ENCODE measurements at places on chromosomes 1 and 21.
A peak's percentile ranks its signal among the peaks of the same experiment; 100 is the strongest.

GRCh38 chr21:43731476-43731875 is 12.5 kb downstream of the PDXK start:
- no peak for DNase-seq

GRCh38 chr21:23801292-23801691 is 1806.0 kb downstream of the MRPL39 start:
- no peak for DNase-seq

DNA sequence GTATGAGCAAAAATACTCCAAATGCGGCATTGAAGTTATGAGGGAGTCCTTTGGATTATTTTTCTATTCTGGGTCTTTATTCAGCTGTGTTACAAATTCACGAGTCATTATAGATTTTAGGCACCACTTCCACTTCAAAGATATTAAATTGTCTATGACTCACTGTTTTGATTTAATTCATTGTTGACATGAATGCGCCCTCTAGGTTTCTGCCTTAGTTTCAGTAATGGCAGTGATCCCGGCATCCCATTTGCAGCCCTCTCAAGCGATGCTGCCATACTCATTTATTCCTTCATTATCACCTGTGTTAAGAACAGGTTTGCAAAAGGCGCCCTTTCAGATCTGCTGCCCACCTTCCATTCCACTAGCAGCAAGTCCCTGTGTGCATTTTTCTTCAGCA is 14.0 kb downstream of the RSPO1 start:
- no peak for DNase-seq

DNA sequence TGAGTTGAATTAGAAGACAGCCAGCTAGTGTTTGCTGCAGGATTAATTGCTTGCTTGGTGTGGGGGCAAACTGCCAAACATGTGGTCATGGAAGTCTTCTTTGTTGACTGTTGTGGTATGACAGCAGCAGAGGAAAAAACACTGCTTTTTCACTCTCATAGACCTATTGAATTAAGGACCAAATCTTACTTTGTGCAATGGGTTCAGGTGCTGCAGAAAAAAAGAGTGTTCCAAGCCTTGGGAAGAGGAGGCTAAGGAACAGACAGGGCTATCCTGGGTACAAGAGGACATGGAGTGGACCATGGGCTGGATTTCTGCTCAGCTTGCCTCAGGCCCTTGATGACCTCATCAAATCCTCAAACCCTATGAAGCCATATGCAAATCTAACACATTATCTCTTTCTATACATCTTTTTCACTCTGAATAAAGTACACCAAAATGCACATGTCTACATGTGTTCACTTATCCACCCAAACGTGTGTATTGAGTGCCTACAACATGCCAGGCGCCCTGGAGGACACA is 61.5 kb downstream of the SIPA1L2 start:
- DNase-seq: no peak

GRCh38 chr1:68758666-68759209 is 261.9 kb upstream of the DEPDC1 start:
- no peak for DNase-seq

GRCh38 chr1:192873836-192874235 is 65.0 kb downstream of the RGS2 start:
- no peak for DNase-seq

DNA sequence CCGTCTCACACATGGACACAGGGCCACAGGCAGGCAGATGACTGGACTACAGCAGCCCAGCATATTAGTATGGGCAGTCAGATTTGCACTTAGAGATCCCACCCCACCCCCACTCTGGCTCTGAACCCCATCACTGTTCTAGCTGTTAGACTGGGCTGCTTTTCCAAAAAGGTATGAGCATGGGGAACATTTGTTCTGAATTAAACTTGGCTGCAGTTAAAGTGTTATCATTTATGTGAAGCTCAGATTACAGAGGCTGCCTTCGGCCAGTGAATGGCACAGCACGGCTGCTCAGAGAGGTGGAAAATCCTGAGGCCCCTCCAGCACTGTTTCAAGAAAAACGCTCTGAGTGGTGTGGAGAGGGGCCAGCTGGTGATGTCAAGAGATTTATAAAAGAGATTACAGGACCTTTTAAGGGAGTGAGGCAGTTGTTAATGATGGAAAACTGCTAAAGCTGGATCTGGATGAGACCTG is 6.9 kb upstream of the NOS1AP start:
- peak; percentile 11 for DNase-seq

GRCh38 chr1:160800645-160801408 is 4.9 kb downstream of the LY9 start:
- no peak for DNase-seq

GRCh38 chr1:47894410-47895278 is 102.5 kb downstream of the TRABD2B start:
- DNase-seq: no peak

GRCh38 chr1:183279835-183280234 is 93.8 kb downstream of the LAMC2 start:
- peak; percentile 97 for DNase-seq

- peak; percentile 44 for DNase-seq
Observed at GRCh38 chr1:77888081-77888780, at the start of gene NEXN. Gene NEXN (plus strand): TSS chr1:77888624. CDS start chr1:77916107, 27,483 bp downstream.

DNA sequence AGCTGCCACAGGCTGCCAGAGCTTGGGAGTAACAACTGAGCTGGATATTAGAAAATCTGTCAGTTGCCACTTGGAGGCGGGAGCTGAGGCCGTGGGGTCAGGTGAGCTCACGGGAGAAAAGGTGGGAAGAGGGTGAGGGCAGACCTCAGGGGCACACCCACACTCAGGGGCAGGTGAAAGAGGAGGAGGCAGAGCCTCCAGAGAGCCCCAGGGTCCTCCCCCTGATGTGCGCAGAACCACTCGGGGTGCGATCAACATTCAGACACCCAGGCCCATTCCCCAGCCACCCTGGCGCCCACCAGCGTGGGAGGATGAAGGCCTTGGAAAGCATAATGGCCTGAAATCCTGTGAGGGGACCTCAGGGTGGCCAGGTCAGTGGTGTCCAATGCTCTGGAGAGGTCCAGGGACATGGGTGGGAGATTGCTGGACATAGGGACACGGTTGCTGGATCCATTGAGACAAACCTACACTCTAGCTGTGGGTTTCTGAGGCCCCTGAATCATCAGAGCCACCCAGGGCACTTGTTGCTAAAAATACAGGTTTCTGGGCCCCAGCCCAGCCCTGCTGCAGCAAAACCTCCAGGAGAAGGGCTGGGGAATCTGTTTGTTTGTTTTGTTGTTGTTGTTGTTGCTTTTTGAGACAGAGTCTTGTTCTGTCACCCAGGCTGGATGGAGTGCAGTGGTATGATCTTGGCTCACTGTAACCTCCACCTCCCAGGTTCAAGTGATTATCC is 49.4 kb upstream of the GPR153 start:
- DNase-seq: no peak

DNA sequence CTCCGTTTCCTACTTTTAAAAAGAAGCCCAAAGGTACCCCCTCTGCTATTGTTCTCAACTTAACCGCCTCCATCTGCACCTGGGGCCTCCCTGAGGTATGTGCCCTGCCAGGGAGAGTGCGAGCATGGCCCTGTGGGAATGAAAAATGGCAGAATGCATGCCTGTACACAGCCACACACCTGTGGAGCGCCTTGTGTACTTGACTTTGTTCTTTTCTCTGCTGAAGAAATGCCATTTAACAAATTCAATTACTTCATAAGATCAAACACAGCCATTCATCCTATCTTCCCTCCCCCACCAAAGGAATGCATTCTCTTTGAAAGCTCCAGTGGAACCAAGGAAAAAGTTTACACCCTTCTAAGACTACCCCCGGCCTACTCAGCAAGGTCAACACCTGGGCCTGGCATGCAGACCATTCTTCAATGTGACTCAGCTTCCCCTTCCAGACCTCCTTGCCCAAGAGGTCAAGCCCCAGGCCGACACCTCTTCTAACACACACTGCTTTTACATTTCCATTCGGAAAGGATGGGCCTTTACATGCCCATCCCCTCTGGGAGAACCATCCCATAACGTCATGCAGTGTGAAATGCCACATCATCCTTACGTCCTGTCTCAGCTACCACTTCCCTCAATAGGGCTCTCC is 123.7 kb downstream of the SMYD2 start:
- no peak for DNase-seq

DNA sequence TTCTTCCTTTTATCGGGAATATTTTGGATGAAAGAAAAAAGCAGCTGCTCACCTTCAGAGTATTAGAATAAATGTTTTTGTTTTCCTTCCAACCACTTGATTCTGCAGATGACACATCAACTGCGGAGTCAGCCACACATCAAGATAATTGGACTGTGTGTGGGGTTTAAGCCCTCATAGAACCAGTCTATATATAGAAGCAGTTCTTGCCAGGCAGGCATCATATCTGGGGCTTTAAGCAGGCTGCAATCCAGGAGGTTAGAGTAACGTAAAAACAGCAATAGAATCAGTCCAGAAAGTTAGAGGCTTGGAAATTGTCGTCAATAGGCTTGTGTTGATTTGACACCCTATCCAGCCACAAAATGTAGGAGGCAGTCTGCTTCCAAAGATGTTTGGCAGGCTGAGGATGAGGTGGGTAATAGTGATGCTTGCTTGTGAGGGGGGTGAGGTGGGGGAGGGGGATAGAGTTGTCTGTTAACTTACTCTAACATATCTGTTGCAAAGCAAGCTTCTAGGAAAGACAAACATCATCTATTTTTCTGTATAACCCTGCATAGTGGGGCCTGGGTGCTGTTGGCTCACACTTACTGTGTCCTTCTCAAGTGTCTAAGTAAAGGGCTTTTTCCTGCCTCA is 64.8 kb downstream of the PEX14 start:
- no peak for DNase-seq

DNA sequence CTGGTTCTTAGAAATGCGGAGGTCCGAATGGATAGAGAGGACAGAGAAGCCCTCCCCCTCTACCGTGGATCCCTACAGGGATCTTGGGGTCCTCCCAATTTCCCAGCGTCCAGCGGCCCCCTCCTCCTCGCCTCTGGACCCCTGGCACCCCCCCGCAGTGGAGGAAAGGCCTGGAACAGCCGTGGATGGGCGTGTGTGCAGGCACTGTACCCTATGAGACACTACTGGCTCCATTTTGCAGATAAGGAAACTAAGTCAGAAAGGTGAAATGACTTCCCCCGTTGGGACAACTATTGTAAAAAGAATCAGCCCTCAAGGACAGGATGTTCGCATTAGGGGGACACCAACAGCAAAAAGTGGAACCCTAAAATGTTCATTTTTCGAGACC is 931 bp upstream of the CLSTN1 start:
- no peak for DNase-seq

GRCh38 chr1:213966122-213966521 is 21.7 kb upstream of the PROX1 start:
- no peak for DNase-seq

GRCh38 chr1:5959087-5959486 is 33.1 kb downstream of the NPHP4 start:
- DNase-seq: no peak

DNA sequence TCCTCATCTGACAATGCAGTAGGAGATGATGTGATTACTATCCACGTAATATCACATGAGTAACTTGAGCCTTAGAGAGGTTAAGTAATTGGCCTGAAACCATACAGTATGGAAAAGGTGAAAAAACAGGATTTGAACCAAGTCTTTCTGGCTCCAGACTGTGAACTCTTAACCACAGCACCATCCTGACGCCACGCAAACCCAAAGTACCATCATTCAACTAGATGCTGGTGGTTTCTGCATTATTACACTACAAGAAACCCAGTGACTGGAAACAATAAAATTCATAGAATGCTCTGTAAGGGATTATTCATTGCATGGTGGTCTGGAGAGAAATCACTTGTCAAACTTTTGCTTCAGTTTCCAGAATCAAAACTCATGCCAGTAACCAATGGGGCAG is 90.7 kb downstream of the MAB21L3 start:
- no peak for DNase-seq

GRCh38 chr1:89166705-89167104 is 9.1 kb downstream of the GBP7 start:
- no peak for DNase-seq

GRCh38 chr1:177164380-177165068 is at the start of gene ASTN1:
Gene ASTN1 (minus strand): TSS chr1:177164712. CDS start chr1:177164676, 36 bp downstream.
- no peak for DNase-seq

DNA sequence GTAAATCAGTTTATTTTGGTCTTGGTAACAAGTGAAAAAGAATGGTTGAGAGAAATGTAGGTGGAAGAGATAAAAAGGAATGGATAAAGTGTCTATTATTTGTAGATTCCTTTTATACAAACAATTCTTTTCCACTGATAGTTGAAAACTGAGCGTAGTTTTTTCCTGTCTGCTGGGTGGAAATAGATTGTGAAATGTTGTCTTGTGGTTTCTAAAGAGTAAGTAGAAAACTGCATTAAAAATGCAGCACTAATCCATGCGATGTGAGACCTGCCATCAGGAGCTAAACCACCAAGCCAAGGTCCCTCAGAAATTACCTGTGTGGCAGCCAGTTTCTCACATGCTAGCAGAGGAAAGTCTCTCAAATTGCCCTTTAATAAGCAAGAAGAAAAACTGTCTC is 103.2 kb upstream of the SLC44A3 start:
- DNase-seq: no peak

GRCh38 chr1:173042806-173043205 is 7.9 kb downstream of the TNFSF18 start:
- no peak for DNase-seq

GRCh38 chr1:245682638-245683628 is 528.1 kb downstream of the KIF26B start:
- no peak for DNase-seq

DNA sequence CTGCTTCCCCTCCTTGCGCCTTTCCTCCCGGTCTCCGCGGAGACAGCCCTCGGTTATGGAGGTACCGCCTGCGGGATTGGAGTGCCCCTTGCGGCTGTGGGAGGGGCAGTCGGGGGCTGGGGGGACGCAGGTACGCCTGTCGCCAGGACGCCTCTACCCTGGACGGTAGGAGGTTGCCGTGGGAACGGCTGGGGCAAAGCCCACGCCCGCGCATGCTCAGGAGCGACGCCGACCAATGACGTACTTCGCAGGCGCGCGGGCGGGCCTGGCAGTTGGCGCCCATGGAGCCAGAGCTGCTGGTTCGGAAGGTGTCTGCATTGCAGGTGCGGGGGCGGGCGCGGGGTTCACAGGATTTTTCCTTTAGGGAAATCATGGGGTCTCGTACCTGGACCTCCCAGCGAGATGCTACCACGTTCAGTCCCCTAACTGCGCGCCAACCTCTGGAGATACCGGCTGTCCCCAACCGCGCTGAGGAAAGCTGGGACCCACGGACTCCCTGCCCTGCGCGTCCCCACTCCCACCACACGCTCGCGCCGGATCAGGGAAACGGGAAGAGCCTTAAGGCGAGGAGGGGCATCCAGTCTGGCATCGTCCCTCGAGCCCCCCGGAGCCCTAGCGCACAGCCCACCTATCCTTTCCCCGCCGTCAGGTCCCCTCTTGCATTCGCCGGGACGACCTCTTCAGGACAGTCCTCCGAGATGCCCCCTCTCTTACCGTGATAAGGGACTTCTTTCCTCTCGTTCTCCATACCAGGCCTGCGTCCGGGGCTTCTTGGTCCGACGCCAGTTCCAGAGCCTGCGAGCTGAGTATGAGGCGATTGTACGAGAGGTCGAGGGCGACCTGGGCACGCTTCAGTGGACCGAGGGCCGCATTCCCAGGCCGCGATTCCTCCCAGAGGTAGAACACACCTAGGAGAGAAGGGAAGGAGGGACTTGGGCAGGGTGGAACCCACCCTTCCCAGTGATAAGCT is at the start of gene IQCC:
Gene IQCC (plus strand): TSS at position 271 of the 970 bp plus-strand sequence. CDS start 11 bp downstream, at position 282.
- DNase-seq: no peak

All from AG09309 (cell line).